ENCODE measurements at places on chromosomes 5 and 9.

- no peak for DNase-seq
Measured at GRCh38 chr5:173047838-173048105, 8.4 kb upstream of the CREBRF start.

DNA sequence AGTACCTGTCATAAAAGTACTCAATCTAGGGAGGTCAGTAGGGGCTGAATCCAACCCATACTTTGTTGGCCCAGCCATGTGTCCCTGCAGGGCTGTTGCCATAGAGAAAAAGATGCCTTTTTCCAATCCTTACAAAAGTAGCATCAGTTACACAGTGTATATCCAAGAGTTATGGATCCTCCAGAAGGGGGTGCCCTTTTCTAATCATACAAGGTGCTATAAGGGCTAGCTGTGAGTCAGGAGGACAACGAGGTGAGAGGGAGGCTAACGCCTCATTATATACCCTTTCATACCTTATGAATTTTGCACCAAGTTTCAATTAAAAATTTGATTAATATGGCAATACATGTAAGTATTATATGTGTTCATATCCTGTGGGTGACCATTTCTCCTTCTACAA lies 4.8 kb downstream of the KIAA0825 start:
- DNase-seq: no peak

GRCh38 chr5:171954721-171955120 lies 51.7 kb downstream of the FBXW11 start:
- DNase-seq: no peak

DNA sequence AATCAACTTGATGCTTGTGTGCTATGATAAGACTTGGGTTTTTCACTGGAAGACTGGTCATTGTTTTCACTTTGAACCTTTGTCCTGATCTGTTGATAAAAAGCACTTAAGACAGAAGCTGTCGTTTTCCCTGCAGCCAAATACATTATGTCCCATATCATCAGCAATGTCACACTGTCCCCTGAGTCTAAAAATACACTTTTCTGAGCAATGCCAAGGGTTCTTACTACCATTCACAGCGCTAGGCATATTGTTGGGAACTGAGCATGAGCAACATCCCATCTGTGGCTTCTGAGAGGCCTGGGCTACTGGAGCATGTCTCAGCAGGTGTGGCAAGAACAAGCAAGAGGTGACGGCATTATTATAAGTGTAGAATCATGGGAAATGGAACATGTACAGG lies 81.8 kb downstream of the SEMA6A start:
- no peak for DNase-seq
